ENCODE measurements at places on chromosomes 5 and 9.

- no peak for DNase-seq
Observed at GRCh38 chr9:130610862-130611707, 31.7 kb downstream of the FUBP3 start.

DNA sequence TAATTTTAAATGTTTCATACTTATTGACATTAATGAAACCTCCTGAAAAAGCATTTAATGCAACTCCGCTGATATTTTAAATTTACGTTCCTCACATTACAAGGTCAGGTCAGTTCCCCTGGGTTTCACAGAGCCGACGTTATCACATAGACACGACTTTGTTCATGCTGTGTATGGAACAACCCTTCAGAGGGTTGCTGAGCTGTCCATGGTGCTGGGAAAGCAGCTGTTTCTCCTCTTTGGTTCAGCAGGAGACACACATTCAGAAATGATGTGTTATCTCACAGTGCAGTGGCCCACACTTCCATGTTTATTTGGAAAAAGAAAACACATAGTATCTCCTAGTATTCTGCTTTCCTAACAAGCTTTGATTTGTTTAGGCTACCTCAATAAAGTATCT is 53.5 kb downstream of the PPP2R2B start:
- DNase-seq: no peak

DNA sequence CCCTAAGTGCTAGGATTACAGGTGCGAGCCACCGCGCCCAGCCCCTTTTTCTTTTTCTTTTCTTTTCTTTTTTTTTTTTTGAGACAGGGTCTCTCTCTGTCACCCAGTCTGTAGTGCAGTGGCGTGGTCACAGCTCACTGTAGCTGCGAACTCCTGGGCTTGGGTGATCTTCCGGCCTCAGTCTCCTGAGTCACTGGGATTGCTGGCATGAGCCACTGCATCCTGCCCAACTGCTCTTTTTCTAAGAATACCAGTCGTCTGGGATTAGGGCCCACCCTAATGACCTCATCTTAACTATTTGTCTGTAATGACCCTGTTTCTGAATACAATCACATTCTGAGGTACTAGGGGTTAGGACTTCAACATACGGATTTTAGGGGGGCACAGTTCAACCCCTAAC is 34.1 kb upstream of the NANS start:
- DNase-seq: no peak

DNA sequence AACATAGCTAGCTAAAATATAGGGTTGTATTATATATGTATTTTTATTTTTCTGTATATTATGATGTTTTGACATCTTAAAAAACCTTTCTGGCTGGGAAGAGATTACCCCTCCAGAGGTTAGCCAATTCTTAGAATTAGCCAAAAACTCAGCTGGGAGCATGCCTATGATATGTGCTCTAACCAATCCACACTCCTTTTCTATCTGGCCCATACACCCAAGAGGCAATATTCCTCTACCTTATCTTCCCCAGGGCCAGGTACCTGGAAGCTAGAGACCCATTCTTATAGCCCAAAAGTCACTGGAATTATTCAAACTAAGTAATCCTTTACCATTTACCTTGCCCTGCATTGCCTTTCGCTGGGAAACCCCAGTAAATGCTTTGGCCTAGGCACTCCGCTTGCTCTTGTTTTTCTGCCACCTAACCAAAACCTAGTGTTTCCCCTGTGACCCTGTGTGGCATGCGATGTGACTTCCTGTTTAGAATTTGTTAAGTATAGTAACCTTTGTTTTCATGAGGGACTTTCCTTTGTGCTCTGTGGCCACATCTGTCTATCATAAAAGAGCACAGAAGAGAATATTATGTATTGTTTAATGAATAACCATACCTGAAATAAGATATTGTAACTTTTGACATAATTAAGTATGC is 37.4 kb downstream of the CSNK1G3 start:
- DNase-seq: no peak

DNA sequence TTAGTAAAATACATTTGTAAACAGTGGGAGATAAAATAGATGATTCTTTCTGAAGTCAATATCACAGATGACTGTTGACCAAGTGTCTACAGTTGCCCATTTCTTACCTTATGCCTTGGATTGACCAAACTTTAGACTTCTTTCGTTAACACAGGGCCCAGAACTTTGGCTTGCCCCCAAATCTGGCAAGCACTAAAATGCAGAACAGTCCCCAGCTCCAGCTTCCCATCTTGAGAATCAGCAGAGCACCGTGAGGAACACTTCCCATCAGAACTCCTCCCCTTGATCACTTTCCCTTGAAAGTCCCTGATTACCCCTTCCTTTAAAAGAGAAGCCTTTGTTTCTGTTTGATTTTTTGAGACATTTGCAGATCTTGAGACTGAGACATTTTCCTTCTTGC is 1039.9 kb downstream of the TLE1 start:
- no peak for DNase-seq
